ENCODE measurements at places on chromosomes 6 and 20.

DNA sequence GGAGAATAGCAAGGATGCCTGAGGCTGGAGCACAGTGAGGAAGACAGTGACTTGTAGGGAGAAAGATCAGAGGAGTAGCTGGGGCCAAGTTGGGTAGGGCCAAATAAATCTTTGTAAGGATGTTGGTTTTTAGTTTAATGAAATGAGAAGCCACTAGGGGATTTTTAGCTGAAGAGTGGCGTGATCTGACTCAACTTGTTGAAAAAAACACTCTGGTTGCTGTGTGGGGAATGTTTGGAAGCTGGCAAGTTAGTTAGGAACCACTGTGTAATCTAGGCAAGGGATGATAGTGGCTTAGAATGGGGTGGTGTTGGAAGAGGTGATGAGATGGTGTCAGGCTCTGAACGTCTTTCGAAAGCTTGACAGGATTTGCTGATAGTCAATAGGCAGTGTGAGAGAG, 176.1 kb upstream of the HDDC2 start:
- DNase-seq: no peak

GRCh38 chr6:30793521-30794194, 49.3 kb upstream of the IER3 start:
- DNase-seq: no peak

GRCh38 chr6:32402812-32403211, 4.2 kb downstream of the BTNL2 start:
- DNase-seq: no peak

GRCh38 chr6:82893889-82894652, 171.6 kb downstream of the UBE3D start:
- no peak for DNase-seq

GRCh38 chr20:63850689-63851547, 10.4 kb upstream of the ABHD16B start:
- no peak for DNase-seq

GRCh38 chr6:109946979-109947378, 31.1 kb upstream of the GPR6 start:
- DNase-seq: no peak

DNA sequence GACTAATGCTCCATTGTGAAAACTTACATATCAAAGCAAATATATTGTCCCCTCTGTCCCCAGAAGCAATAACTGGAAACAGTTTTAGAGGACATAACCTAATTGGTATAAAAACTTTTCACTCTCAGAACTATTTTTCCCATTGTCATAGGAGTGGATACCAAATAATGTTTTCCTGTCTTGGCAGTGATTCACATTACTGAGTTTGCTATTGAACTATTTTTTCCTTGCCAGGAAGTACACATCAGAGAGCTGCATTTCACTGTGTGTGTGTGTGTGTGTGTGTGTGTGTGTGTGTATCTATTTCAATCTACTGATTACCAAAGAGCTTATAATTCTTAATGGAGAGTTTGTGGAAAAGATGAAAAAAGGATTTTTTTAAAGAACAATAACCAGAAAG, 45.4 kb downstream of the AKAP12 start:
- no peak for DNase-seq

DNA sequence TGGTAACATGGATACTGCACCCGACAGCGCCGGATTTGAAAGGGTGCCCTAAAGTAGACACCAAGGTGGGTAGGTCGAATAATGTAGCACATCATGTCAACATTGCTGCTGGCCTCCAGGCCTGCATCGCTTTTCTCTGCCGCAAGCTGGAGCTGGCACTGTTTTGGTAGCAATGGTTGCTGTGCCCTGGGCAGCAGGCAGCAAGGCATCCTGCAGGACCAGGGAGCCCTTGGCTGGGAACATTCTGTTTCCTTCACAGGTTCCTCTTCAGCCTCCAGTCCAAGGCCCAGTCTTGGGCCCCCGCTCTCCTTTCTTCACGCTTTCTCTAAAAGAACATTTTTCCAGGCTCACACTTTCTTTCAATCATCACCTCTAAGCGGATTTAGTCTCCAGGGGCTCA, 365.8 kb upstream of the JARID2 start:
- DNase-seq: no peak

DNA sequence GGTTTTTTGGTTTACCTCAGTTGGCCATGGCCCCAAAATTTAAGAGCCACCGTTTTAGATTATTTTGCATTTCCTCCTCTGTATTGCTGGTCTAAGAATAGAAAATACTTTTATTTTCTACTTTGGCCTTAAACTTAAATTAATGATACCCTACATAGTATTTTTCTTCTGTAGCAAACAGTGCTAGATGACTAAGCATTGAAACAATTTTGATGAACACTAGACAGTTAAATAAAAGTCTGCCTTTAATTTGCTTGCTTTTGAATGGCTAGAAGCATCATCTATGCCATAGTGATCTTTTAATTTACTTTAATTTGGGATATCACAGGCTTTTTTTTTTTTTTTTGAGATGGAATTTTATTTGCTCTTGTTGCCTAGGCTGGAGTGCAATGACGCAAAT, 106.4 kb downstream of the CD109 start:
- no peak for DNase-seq

DNA sequence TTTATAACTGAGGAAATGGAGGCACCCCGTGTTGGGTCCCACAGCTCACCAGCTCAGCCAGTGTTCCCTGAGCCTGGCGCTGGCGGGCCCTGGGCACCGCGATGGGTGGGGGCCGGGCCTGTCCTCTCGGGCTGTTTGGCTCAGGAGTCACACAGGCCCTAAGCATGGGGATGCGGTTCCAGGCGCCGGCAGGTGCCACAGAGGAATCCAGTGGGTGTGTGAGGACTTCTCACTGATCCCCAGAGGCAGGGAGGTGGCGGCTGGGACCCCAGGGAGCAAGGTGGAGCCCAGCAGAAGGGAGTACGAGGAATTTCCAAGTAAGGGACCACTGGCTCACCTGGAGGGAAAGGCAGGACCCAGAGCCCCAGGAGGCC, 57.5 kb downstream of the IRF4 start:
- DNase-seq: no peak

DNA sequence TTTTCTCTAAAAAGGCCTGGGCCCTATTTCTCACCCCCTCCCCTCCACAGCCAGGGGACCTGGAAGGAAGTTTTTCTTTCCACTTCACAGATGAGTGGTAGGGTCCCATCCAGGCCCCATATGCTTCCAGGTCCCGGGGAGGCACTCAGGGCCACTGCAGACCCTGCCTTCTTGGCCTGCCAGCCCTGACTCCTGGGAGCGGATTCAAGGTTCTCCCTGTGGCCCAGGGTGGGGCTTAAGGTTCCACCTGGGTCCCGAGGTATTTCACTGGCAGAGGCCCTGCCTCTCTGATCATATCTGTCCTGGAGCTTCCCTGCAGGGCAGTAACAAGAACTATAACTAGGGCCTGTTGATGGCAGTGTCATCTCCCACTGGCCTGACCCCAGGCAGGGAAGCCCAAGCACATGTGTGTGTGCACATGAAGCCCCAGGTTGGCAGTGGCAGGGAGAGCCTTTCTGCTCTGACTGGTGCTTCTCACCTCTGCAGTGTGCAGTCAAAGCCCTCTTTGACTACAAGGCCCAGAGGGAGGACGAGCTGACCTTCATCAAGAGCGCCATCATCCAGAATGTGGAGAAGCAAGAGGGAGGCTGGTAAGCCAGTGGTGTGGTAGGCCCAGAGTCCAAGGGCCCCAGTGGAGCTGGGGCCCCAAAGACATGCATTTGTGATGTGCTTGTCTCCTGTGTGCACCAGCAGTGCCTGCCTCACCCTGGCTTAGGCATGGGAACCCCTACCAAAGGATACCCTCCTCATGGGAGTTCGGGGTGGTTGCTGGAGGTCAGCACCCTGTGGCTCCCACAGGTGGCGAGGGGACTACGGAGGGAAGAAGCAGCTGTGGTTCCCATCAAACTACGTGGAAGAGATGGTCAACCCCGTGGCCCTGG, 31.2 kb downstream of the PLCG1 start:
- no peak for DNase-seq

DNA sequence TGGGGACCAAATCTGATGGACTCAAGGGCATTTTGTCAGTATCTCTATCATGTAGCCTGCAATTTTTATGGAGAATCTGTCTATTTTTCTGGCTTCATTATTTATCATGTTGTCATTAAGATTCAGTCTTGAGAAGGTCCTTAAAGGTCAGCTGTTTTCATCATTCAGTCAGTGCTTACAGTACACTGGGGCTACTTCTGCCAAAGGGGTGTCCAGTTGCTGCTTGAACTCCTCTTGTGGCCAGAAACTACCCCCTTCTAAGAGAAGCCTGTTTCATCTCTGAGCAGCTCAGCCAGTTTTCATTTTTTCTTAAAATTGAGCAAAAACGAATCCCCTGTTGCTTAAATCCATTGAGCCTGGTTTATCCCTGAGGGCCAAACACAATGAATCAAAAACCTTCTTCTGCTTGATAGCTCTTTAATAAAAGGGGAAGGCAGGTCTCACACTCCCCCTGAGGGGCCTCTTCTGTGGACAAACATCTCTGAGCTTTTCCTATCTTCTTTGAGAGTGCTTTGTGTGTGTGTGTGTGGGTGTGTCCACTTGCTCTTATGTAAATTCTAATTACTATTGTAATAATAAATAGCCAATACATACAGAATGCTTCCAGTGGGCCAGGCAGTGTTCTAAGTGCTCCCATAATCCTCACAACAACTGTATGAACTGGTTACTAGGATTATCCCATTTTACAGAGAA, 172.2 kb downstream of the PLCB1 start:
- DNase-seq: no peak

DNA sequence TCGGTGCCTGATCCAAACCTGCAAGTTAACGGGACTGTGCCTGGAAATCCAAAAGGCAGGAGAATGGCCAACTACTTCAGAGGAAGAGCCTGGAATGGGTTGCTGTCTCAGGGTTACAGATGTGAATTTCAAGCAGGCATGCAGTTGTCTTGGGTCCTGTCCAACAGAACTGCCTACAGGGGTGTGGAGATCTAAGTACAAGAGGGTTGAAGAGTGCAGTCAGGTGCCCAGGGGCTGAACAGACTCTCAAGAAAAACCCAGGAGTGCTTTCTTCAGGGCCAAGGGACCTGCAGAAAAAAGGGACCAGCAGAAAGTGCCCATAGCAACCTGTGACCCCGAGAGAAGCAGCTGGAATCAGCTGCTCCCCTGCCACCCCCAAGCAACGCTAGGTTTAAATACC, 71.0 kb downstream of the PREP start:
- DNase-seq: no peak

DNA sequence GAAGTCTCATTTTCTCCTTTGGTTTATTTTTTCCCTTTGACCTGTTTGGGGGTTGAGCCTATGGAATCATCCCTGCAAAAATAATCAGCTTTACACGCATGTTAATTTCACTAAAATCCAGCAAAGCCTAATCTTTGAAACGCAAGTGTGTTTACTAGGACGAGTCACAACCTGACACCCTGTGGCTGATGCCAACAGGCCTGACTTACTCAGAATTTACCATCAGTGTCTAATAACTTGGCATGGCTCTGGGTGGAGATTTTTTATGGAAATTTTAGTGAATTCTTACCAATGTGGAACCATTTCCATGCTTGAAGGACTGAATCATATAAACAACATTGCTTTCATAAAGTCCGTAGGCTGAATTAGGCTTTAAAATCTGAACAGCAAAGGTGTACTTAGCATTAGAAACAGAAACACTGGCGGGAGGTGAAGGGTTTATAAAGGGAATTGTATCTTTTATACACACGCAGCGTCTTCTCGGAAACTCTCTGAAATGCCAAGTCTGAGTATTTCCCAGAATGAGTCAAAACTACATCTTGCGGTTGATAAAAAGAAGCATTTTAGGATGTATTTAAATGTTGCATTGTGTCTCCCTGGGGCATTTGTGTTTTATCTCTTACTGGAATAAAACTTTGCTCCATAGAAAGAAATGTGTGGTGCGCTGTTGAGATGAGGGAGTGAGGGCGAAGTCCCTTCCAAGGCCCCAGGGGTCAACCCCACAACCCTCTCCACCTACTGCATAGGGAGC, 81.2 kb downstream of the DACT2 start:
- no peak for DNase-seq

GRCh38 chr6:128519132-128519930, 1.1 kb downstream of the PTPRK start:
- no peak for DNase-seq

- no peak for DNase-seq
These were observed 6.8 kb downstream of the MKKS start for GRCh38 chr20:10427060-10427692.

GRCh38 chr20:11453430-11453829, 464.3 kb upstream of the BTBD3 start:
- no peak for DNase-seq

DNA sequence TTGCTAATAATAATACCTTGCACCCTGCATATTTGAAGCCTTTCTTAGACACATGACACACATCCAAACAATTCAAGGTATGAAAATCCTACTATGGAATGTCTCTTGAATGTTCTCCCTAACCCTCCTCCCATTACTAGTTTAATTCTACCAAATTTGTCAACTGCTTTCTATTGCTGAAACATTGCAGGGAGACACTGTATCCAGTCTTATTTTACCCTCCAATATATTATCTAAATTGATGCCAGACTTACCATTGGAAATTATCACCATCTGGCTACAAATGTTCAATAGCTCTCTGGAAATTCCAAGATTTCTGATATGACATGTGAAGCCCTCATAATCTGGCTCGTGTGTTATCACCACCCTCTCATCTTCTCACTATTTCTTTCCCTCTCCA, 1027.3 kb upstream of the CITED2 start:
- DNase-seq: no peak

DNA sequence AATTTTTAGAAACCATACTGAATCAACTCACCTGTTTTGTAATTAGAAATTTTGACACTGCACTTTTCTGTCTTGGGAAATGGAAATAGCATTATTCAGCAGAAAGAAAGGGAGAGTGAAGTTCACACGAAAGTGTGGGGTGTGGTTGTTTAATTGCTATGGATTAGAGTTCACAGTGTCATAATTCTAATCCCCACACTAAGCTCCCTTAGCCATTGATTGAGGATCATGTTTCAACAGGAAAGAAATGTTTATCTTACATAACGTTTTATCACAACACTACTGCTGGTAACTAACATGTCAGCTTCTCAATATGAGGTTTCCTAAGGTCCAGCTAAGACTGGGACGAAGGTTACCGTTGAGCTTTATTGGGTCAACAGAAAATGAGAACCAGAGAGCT, 31.4 kb upstream of the GSTA5 start:
- DNase-seq: no peak

DNA sequence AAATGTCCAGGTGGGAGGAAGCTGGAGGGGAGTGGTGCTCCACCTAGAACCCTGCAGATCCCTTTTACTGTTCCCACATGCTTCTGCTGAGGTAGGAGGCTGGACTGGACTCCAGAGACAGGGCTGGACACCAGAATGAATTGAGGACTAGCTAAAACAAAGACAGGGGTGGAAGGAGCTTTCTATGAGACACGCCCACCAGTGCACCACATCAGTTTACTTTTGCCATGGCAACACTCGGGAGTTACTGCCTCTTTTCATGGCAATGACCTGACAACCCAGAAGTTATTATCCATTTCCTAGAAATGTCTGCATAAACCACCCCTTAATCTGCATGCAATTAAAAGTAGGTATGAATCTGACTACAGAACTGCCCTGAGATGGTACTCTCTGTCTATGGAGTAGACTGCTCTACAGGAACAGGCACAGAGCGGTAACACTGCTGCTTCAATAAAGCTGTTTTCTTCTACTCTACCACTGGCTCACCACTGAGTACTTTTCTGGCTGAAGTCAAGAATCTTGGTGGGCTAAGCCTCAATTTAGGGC, 211.7 kb downstream of the TFAP2C start:
- no peak for DNase-seq

GRCh38 chr6:75620381-75621304, 19.0 kb downstream of the SENP6 start:
- DNase-seq: no peak
